Astrocyte of the hippocampus (primary cell): ENCODE measurements at places on chromosomes 16 and 17.

DNA sequence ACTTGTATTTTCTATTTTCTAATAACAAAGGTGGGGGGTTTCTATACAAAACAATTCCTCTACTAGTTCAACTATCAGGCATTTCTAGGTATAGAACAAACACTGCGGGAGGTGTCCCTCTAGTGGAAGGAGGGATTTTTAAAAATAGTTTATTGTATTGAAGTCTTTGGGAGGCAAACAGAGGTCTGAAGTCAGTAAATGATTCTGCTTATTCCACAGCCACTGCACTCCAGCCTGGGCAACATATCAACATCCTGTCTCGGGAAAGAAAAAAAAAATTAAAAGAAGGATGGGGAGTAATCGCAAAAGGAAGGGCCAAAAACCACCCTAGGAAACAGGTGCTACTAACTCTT lies 648 bp upstream of the ERCC4 start:
- peak; percentile 61 for DNase-seq

GRCh38 chr17:38619937-38620550 lies 14.3 kb upstream of the SRCIN1 start:
- no peak for DNase-seq

DNA sequence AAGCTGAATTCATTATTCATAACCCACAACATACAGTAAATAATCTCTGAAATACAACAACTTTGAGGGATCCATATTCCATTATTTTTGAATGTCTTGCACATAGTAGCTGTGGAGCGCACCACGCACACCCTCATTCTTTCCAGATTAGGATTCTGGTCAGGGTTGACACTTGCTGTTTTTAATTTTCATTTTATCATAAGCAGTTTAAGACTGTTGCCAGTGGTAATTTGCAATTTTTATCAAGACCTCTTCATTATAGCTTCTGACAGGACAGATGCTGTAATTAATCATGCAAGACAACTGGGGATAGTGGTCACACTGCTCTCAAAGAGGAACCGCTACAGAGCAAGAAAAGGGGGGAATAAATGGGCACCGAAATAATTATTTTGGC lies 109.7 kb downstream of the TOX3 start:
- no peak for DNase-seq

DNA sequence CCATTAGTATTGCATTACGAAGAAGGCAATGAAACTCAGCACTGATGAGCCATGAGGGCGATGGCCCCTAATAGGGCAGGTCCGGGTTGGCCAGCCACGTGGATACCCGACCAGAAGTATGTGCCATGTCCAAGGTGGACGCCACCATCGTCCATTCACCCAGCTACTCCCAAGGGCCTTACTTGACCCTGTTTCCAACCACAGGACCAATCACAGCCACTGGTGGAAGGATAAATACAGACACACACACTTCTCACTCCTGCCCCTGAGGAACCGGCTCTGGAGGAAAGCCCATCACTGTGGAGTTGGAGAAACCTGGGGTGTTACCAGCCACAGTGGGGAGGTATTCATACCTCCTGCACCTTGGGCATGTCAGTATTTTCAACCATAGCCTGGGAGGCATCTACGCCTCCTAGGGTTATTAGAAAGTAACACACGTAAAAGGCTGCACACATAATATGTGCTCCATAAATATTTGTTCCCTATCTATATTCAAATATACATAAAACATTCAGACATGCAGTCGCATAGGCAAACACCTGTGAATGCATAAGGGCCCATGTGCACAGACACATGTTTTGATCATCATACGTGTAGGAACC lies 5.4 kb upstream of the ITGA3 start:
- DNase-seq = no peak

- no peak for DNase-seq
These were observed 276.6 kb downstream of the CPPED1 start for GRCh38 chr16:12527071-12527470.

- no peak for DNase-seq
These were observed 68.1 kb upstream of the LGALS9 start for GRCh38 chr17:27562777-27563455.

GRCh38 chr17:57871155-57871554 lies 21.3 kb upstream of the MRPS23 start:
- DNase-seq = no peak

DNA sequence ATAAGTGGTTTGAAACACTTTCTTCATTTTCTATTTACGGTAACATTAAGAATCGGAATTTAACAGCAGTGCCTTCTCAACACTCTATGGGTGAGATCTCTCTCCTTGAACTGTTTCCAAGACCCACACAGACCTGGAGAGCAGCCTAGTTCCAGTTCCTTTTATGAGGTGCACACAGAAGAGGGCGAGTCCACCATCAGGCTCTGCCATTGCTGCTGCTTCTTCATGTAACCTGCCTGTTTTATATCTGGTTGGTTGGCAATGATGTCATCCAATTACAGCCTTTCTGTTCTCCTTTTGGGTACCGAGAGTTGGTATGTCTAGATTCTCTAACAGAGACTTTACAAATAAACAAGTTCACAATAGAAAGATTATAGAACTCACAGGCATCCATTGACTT lies 225.7 kb downstream of the UTP18 start:
- peak; percentile 41 for DNase-seq

DNA sequence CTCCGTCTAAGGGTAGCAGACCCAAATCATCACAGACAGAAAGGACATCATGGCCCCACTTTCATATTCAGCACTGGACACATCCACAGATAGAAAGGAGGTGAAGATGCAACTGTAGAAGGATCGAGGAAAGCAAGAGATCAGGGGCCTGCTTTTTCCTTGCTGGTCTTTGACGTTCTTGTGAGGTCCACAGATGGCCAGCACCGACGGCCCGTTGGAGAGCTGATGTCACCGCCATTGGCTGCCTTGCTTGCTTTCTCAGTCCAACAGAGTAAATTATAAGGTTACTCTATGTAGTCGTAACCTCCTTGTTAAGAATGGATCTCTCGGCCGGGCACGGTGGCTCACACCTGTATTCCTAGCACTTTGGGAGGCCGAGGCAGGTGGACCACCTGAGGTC lies 5.1 kb upstream of the RBFOX3 start:
- DNase-seq = no peak

DNA sequence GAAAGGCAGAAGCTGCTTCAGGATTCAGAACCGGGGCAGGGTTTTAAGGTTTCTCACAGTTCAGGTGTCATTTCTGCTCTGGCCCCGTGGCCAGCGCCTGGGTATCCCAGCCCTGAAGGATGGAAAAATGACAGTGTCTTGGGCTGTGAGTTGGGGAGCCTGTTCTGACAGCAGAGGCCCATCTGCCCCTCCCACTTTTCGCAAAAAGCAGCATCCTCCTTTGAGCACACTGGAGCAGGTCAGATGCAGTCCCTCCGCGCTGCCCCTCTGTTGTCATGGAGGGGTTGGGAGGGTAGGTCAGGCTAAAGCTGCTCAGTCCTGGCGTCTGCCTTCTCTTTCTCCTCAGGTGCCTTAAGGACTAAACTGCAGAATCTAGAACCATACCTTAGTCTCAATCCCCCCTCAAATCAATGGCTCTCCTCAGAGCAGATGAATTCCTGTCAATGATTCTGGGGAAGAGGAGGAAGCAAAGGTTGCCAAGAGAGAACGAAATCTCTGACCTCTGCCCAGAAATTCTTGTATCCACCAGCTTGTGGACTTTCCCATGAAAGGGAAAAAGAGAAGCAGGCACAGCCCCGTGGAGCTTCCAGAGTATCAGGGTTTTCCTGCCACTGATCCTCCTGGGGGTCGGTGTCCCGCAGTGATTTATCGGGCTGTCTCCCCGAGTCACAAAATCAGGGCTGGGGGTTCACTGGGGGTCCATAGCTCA lies 7.3 kb downstream of the NEUROD2 start:
- DNase-seq = no peak

GRCh38 chr16:58508671-58509251 lies 6.6 kb upstream of the SETD6 start:
- no peak for DNase-seq

GRCh38 chr17:2871720-2872119 lies 75.5 kb downstream of the RAP1GAP2 start:
- DNase-seq = no peak

GRCh38 chr17:20158580-20158979 lies 149.4 kb downstream of the SPECC1 start:
- DNase-seq = no peak

GRCh38 chr17:12737740-12738469 lies 51.4 kb upstream of the ARHGAP44 start:
- peak; percentile 16 for DNase-seq

DNA sequence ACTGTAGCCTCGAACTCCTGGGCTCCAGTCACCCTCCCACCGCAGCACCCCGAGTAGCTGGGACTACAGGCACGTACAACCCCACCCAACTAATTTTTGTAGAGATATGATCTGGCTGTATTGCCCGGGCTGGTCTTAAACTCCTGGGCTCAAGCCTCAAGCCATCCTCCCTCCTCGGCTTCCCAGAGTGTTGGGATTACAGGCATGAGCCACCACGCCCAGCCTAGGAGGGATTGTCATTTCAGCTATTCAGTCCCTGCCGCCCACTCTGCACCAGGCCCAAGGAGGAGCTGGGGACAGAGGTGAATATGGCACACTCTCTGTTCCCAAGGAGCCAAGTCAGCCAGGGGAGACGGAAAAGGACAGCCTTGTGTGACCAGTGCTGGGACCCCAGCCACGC lies 256.2 kb downstream of the PARN start:
- DNase-seq = no peak

GRCh38 chr17:76379275-76379641 lies 5.2 kb upstream of the SPHK1 start:
- DNase-seq = no peak
